Nephron progenitor cell (in vitro differentiated cells): ENCODE measurements at places on chromosomes 13 and 19.
A peak's percentile ranks its signal among the peaks of the same experiment; 100 is the strongest.

DNA sequence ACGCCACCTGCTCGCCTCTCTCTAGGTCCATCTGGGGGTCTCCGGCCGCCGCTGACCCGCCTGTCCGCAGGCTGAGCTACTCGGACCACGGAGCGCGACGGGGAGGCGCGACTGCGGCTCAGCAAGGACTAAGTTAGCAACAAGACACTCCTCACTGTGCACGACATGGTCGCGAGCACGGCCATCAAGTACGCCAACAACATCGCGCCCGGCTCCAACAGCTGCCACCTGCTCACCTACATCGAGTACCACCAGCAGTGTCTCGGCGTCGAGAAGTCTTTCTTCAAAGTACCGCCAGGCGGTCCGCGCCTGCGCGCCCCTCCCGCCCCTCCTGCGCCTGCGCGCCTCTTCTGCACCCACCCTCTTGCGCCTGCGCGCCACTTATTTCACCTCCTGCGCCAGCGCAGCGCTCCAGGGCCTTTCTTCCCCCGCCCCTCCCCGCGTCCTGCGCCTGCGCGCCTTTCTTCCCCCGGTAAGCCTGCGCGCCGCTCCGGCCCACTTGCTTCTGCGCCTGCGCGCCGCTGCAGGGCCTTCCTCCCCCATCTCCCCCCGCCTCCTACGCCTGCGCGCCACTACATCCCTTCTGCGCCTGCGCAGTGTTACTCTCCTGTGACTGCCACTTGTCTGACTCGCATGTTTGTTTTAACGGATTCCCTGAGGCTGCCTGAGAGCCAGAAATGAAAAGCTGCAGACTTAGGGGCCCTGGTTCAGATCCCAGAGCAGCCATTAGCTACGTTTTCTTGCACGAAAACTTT is 64.0 kb downstream of the ACSBG2 start:
- H3K4me3 ChIP-seq, result peak overlapping the region; percentile 96
- H3K27me3 ChIP-seq, result peaks cover 22% of the 10 kb centered on the region
- H3K27ac ChIP-seq, result peak overlapping the region; percentile 75
- peaks cover 39% of the 10 kb centered on the region for H3K36me3 ChIP-seq
- peak; percentile 99 for DNase-seq

- peaks cover 74% of the 10 kb centered on the region for H3K4me1 ChIP-seq
- DNase-seq, result no peak
- H3K36me3 ChIP-seq, result peaks cover 27% of the 10 kb centered on the region
- peaks cover 4% of the 10 kb centered on the region for H3K27me3 ChIP-seq
- H3K4me3 ChIP-seq, result peak overlapping the region; percentile 26
Measured at GRCh38 chr19:41327576-41328156, 17.7 kb downstream of the CCDC97 start.

- H3K4me1 ChIP-seq, result peaks cover 43% of the 10 kb centered on the region
- peak overlapping the region; percentile 82 for H3K27ac ChIP-seq
- H3K27me3 ChIP-seq, result no peaks in the 10 kb centered on the region
- peak overlapping the region; percentile 29 for H3K4me3 ChIP-seq
Measured at GRCh38 chr19:40756502-40757110, 5.6 kb downstream of the SNRPA start.

DNA sequence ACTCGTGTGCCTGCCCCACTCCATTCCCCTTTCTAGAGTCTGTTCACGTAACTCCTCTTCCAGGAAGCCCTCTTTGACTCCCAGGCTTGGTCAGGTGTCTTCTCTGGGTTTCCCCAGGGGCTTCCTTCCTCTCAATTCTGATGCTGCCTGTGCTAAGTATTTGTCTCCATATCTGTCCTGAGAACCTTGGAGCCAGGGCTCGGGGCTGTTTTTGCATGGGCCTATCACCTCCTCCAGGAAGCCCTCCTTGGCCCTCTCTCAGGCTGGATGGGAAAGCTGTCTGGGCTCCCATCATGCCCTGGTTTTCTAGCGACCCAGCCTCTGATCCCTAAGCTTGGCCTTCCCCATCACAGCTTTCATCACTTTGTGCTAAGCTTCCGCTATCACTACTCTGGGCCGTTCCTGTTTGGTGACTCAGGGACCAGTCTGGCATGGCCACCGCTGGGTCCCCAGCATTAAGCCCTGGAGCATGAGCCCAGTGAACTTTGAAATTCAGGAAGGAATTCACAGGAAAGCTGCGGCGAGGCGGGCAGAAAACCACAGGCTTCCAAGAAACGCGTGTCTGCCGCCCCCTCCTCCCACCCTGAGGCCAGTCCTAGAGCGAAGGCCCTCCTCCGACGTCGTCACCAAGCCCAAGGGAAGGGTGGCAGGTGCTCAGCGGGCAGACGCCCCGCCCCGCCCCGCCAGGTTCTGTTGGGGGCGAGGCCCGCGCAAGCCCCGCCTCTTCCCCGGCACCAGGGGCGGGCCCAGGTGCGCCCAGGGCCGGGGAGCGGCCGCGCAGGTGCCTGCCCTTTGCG is 486 bp upstream of the SPINT2 start:
- H3K4me3 ChIP-seq, result peak overlapping the region; percentile 83
- H3K36me3 ChIP-seq, result no peaks in the 10 kb centered on the region
- H3K4me1 ChIP-seq, result peaks cover 48% of the 10 kb centered on the region
- peaks cover 14% of the 10 kb centered on the region for H3K27me3 ChIP-seq
- no peak overlapping the region for H3K27ac ChIP-seq

GRCh38 chr19:18385359-18385674 is 641 bp upstream of the GDF15 start:
- no peak overlapping the region for H3K27ac ChIP-seq
- no peaks in the 10 kb centered on the region for H3K36me3 ChIP-seq
- no peak overlapping the region for H3K4me3 ChIP-seq
- H3K27me3 ChIP-seq, result peaks cover 47% of the 10 kb centered on the region
- no peak for DNase-seq
- peaks cover 42% of the 10 kb centered on the region for H3K4me1 ChIP-seq

DNA sequence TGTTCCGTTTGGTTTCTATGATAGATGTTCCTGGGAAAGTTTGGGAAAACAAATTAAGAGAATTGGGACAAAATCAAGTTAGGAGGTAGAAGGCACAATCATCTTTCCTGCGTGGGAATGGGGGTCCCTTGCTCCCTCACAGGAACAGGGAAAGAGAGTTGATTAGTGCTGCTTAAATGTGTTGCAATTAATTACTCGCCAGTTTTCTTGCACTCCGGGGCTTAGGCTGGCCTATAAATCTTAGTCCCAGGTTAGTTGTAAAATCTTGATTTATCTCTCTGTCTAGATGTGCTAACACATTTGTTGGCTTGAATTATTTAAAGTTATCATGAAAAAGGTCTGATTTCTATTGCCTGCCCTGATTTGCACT is 10.1 kb downstream of the B3GLCT start:
- H3K27me3 ChIP-seq, result no peaks in the 10 kb centered on the region
- no peak for DNase-seq
- H3K4me1 ChIP-seq, result peaks cover 72% of the 10 kb centered on the region
